ENCODE measurements at places on chromosomes 11 and 22.

DNA sequence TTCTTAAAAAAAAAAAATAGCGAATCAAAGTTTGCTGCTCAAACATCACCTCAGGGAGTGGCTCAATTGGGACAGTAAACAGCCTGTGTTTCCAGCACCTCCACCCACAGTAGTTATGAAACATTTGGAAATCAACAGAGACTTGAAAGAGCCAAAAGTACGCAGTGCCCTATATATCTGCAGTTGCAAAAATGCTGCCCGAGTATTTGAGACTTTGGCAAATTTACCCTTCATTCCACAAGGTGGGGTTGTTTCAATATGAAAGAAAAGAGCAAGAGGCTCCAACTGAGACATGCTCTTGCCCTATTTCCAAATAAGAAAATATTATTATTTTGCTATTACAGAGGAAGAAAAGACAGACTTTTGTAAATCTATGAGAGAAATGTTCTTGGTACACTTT lies 851.1 kb upstream of the RAG2 start:
- no peak for DNase-seq

DNA sequence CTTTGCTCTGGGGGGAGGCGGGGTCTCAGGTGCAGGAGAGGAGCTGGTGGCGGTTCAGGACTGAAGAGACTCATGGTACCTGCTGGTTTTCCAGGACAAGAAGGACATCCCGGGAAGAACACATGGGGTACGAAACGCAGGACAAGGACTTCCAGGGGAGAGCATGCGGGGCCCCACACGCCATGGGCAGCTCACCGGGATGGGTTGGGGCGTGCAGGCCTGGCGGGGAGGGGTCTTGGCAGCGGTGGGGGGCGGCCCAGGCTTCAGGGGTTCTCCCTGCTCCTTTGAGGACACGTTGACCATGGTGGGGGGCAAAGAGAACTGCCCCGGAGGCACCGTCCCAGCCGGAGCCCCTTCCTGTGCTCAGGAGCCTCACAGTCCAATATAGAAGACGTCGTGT lies 673.2 kb downstream of the BRD1 start:
- no peak for DNase-seq

- peak; percentile 43 for DNase-seq
Measured at GRCh38 chr11:73295241-73295995, 12.7 kb upstream of the ARHGEF17 start.

DNA sequence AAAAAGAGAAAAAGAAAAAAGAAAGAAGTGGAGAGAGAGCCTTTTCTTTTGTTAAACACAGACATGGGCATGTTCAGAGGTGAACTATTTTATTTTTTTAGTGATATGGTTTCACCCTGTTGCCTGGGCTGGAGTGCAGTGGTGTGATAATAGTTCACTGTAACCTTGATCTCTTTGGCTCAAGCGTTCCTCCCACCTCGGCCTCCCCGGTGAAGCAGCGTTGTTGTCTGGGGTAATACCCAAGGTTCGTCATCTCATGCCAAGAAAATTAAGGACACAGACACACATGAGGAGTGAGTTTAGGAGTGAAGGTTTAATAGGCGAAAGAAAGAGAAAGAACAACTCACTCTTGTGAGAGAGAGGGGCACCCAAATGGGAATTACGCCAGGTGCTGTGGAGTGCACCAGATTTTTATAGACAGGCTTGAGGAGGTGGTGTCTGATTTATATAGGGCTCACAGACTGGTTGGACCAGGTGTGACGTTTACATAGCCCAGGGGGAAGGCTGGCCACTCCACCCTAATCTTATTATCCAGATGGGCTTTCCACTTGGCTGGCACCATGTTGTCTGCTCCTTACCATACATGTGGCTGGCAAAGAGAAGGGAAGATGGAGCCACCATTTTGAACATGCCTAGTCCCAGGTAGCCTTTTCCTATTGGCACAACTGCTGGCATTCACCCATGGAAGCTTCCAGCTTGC lies 42.3 kb downstream of the GRAMD1B start:
- DNase-seq = no peak

DNA sequence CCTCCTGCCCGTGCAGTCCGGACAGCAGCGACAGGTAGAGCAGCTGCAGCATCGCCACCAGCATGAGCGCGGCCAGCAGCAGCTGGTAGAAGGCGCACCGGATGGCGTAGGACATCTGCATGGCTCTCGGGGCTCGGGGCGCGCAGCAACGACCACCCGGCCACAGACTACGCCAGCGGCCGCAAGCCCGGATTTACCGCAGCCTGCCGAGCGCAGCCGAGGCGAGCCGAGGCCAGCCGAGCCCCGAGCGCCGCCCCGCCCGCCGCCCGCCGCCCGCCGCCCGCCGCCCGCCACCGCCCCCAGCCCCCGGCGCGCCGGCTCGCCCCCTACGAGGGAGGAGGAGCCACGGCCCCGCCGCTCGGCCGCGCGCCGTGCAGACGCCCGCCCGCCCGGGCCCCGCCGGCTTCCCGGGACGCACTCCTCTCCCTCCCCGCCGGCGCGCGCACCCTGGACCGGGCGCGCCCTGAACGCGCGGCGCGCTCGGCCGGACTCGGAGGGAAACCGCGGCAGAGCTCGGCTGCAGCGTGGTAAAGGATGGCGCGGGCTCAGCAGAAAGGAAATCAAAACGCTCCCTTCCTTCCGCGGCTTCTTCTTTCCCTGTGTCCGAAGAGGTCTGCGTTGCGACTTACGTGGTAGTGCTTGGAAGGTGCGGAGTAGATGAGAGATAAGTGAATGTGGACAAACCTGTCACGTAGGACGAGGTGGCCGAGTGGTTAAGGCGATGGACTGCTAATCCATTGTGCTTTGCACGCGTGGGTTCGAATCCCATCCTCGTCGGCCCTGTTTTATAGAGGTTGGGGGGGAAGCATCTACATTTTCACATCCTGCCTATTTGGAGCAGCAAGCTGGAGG lies at the start of gene B4GAT1:
B4GAT1 (minus strand) TSS at position 205 of the 852 bp plus-strand sequence; CDS start at position 121, 84 bp downstream.
- peak; percentile 86 for DNase-seq

GRCh38 chr22:28424427-28425080 lies 255.1 kb downstream of the TTC28 start:
- no peak for DNase-seq

DNA sequence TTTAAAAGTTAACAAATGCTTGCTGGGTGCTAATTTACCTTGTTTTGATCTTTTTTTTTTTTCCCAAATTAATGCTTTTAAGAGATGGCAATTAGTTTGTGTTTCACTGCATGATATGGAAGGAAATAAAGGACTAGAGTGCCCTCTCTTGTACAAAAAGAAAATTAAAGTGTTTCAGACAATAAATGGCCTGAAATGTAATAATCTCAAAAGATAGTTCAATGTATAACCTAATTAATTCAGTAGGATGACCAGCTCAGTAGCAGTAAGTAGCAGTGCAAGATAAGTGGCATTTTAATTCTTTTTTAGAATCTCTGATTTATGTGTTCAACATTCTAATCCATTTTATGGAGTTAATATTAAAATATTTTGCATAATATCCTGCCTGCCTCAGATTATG lies 39.9 kb upstream of the MYO18B start:
- no peak for DNase-seq

- peak; percentile 15 for DNase-seq
Measured at GRCh38 chr11:126862664-126863243, 137.8 kb downstream of the KIRREL3 start.

- no peak for DNase-seq
Measured at GRCh38 chr11:63985812-63986155, 454 bp upstream of the OTUB1 start.

- DNase-seq = no peak
Measured at GRCh38 chr11:18193010-18193409, 20.4 kb downstream of the MRGPRX4 start.

DNA sequence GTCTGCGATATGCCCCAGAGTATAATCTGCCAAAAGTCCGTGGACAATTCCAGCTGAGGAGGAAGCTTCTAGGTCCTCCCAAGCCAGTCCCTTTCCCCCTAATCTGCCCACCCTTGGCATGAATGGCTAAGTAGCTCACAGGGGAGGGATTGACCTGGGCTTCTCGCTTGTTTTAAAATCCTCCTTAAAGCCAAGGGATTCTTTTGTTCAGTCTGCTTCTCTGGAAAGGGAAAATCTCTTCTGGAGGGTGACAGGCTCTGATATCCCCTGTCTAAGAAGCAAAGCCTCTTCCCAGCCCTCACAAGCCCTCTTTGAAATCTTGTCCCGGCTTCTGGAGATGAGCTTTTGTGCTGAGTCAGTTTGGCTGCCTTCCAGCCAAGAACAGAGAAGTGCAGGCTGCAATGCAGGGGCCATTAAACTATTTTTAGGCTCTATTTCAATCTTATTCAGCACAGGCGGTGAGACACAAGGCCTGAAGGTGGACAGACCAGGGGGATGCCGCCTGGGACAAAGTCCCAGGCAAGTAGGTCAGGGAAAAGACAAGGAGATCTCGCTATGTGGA lies 23.9 kb downstream of the NEFH start:
- DNase-seq = no peak

GRCh38 chr11:403021-403760 lies 9.2 kb downstream of the PKP3 start:
- DNase-seq = no peak

- no peak for DNase-seq
Measured at GRCh38 chr22:29481265-29482000, 1.4 kb downstream of the NEFH start.

DNA sequence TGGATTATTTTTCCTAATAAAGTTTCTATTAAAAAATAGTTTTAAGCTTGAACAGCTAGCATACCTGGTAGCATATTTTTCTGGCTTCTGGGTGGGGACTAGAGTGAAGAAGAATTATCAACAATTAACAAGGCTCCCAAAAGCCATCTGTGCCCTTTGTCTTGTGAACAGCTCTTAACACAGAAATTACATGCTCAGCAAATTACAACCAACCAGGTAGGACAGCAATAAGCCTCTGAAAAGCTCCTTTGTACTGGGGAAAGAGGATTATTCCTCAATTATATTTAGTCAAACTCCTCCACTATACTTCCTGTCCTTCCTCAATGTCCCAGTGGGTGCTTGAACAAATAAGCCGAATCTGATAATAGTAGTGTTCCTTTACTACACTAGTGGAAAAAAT lies 162.8 kb downstream of the RAB38 start:
- no peak for DNase-seq

- no peak for DNase-seq
Measured at GRCh38 chr11:5596607-5597201, at the start of gene TRIM6. TRIM6 (plus strand) TSS chr11:5596637; CDS start chr11:5596898, 261 bp downstream.

DNA sequence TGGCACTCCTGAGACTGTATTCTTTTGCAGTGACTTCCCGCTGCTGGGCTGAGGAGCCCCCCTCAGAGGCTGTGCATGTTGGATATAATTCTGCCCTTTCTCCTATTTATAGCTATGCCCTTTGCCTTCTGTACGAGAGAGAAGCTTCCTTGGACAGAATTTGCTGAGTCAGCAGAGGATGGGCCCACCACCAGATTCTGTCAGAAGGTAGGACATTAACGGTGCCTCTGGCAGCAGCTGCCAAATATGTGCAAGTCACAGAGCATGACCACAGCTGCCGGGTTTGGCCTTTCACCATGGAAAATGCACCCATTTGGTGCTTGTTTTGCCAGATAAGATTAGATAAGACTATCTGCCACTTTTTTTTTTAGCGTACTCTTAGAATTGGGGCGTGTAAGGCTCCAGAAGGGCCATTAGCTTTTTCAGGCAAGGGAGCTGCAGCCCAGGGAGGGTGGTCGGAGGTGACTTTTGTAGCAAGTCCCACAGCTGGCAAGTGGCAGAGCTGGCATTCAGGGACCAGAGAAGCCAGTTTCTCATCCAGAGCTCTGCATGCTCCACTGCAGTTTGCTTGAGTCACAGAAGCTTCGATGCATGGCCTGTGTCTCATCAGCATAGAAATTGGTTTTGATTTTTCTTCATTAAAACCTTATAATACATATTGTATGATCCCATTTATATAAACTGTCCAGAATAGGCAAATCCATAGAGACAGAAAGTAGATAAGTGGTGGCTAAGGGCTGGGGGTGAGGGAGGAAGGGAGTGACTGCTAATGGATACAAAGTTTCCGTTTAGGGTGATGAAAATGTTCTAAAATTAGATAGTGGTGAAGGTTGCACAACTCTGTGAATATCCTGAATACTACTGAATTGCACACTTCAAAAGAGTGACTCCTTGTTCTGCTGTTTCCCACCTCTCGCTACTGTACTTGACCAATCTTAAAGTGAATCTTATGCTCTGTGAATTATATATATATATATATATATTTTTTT lies 15.8 kb downstream of the UPB1 start:
- no peak for DNase-seq

DNA sequence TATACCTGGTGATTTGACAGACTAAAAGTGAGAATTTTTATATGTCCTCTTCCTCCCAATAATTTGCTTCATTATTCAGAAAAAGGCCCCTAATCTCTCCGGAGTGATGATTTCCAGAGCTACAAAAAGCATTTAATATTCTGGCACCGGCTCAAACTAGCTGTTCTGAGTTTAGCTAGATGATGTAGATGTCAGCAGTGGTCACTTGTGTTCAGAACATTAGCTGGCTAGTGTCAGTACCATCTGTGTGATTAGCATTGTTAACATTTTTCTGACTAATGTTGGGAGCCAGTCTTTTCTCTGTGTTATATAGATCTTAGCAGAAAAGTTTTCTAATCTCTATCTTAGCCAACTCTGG lies 68.7 kb upstream of the RRM1 start:
- DNase-seq = no peak

DNA sequence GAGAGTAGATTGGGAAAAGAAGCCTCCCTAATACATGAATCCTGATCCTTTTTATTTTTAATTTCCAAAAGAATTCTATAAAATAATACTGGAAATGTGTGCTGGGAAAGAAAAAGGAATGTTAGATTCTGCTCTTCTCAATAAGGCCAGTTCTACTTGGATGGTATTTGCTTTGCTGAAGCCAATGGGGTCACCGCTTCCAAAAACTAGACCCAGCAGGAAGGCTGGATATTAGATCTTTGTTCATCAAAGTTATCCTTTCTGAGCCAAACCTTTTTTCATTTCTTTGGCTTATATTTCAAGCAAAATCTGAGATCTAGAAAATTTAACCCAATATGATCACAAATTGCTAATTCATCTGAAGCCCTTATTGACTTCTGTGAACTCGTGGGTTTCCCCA lies 41.4 kb downstream of the SCUBE2 start:
- no peak for DNase-seq

DNA sequence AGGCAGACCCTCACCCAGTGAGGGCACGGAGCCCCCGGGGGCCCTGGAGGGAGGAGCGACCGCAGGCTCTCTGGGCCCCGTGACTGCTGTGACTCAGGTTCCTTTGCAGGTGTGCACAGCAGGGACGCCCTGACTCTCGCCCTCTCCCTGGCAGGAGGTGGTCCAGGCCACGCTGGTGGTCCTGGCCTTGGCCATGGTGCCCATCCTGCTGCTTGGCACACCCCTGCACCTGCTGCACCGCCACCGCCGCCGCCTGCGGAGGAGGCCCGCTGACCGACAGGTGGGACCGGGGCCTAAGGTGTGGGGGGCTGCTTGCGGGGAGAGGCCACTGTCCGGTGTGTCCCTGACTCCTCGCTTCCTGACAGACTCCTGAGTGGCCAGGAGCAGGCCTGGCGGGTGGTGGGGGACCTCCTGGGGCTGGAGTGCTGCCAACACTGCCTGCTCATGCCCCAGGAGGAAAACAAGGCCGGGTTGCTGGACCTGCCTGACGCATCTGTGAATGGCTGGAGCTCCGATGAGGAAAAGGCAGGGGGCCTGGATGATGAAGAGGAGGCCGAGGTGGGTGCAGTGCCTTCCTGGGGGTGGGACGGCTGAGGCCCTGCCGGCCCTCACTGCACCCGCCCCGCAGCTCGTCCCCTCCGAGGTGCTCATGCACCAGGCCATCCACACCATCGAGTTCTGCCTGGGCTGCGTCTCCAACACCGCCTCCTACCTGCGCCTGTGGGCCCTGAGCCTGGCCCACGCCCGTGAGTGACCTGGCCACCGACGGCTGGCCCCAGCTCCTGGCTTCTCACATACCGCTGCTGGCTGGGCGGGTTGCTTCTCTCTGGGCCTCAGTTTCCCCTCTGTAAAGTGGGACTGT lies 10.9 kb downstream of the TCIRG1 start:
- no peak for DNase-seq
